GDM1 (cell line): ENCODE measurements at places on chromosomes 6 and 20.

- DNase-seq = no peak
Measured at GRCh38 chr6:17551383-17551958, 48.6 kb upstream of the FAM8A1 start.

DNA sequence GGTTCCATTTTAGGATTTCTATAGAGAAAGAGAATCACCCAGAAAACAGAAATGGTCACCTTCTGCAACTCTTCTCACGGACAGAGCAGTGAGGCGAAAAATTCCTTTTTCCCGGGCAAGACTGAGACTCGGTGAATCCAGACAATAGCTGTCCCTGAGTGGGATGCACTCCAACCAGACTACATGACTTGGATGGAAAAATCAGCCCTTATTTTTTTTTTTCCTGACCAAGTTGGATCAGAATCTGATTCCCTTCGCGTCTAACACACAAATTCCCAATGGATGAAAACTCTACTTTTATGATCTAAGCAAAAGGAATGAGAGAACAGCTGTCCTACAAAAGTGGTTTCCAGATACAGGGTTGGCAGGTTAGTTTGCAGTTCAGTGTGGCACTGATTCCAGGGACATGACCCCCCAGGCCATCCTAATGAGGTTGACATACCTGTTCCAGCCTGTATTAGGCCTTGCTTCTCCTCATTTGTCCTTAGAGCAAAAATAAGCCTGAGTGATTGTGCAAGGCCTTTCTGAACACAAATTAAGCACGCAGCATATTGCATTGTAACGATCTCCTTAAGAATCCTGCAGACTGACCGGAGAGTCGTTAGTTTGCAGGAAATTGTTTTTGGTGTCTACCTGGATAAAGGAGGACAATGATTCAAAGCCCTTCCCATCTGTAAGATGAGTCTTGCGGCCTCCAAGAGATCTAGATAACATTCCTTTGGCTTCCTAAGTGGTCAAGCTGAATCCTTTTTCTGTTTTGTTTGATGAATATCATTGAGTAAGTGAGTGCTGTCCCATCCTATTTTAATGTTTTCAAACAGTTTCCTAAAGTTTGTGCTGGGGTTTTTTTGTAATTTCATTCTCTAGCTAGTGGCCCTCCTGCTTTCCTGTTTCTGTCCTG lies 1.5 kb upstream of the NEDD9 start:
- no peak for DNase-seq

DNA sequence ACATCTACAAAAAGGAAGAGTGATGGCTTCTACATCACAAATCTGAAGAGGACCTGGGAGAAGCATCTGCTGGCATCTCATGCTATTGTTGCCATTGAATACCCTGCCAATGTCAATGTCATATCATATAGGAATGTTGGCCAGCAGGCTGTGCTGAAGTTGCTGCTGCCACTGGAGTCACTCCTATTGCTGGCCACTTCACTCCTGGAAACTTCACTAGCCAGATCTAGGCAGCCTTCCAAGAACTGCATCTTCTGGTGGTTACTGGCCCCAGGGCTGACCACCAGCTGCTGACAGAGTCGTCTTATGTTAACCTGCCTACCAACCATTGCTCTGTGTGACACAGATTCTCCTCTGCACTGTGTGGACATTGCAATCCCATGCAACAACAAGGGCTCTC lies 111.8 kb downstream of the PERP start:
- no peak for DNase-seq

- DNase-seq = no peak
Measured at GRCh38 chr6:33177552-33178446, 14.5 kb downstream of the COL11A2 start.

GRCh38 chr6:15171026-15171425 lies 74.8 kb upstream of the JARID2 start:
- no peak for DNase-seq

- DNase-seq = no peak
Measured at GRCh38 chr6:24140591-24140990, 14.6 kb downstream of the NRSN1 start.

- DNase-seq = no peak
Measured at GRCh38 chr6:156686301-156686994, 90.7 kb upstream of the ARID1B start.

DNA sequence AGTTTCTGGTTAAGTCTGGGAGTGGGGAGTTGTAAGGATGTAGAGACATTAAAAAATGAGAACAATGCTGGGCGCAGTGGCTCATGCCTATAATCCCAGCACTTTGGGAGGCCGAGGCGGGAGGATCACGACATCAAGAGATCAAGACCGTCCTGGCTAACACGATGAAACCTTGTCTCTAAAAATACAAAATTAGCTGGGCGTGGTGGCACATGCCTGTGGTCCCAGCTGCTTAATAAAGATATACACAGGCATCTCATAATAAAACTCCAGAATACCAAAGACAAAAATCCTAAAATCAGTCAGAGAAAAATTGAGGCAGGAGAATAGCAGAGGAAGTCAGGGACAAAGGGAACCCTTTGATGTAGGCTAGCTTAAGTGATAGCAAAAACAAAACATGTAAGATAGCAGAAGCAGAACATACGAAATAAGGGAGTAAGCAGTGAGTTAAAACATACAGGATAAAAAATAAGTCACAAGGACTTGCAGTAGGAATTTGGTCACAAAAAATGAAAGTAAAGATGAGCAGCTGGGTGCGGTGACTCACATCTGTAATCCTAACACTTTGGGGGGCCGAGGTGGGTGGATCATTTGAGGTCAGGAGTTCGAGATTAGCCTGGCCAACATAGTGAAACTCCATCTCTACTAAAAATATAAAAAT lies 23.6 kb downstream of the DDX43 start:
- DNase-seq = no peak

DNA sequence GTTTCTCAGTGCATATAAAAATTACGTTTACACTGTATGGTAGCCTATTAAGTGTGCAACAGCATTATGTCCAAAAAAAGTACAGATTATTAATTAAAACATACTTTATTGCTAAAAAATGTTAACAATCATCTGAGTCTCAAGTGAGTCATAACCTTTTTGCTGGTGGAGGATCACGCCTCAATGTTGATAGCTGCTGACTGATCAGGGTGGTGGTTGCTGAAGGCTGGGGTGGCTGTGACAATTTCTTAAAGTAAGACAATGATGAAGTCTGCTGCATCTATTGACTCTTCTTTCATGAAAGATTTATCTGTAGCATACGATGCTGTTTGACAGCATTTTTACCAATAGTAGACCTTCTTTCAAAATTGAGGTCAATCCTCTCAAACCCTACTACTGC lies 155.1 kb downstream of the BTBD9 start:
- DNase-seq = no peak

- DNase-seq = no peak
Measured at GRCh38 chr6:149782337-149782736, 32.8 kb downstream of the PCMT1 start.

DNA sequence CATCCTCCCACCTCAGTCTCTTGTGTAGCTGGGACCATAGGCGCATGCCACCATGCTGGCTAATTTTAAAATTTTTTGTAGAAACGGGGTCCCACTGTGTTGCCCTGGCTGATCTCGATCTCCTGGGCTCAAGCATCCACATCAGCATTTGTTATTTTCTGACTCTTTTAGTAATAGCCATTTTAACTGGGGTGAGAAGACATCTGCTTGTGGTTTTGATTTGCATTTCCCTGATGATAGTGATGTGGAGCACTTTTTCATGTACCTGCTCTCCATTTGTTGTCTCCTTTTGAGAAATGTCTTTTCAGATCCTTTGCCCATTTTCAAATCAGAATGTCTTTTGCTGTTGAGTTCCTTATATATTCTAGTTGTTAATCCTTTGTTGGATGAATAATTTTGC lies 22.2 kb upstream of the TULP4 start:
- no peak for DNase-seq

DNA sequence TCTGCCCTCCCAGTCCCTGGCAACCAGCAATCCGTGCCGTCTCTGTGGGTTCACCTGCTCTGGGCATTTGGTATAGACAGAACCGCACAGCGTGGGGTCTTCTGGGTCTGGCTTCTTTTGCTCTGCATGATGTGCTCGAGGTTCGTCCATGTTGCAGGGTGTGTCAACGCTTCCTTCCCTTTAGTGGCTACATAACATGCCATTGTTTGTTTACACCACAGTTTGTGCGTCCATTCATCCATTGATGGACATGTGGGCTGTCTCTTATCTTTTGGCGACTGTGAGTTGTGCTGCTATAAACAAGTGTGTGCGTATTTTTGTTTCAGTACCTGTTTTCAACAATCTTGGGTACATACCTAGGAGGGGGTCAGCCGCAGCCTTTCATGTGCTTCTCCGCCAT lies 149.5 kb upstream of the RPS6KA2 start:
- no peak for DNase-seq

DNA sequence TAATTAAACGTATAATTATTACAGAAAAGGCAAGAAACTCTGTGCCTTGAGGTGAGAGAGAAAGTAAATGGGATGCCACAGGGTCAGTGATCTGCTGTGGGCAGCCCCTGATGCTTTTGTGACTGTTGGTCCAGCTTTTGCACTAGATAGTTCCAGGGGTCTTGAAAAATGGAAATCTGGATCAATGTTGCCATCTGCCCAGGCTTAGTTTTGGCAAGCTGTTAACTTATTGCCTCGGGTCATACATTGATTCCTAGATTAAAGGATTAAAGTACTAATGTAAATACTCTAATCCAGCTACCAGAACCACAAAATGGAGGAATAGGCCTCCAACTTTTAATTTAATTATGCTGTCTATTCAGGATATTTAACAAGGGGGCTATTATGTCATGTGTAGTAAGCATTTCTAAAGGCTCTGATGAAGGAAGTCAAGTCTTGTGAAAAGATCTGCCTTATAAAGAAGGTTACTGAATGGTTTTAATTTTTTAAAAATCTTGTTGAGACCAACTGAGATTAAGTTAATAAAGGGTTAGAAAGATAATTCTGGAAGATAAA lies 376.0 kb upstream of the HS3ST5 start:
- no peak for DNase-seq

- DNase-seq = no peak
Measured at GRCh38 chr20:1429143-1429728, 36.4 kb upstream of the FKBP1A start.

DNA sequence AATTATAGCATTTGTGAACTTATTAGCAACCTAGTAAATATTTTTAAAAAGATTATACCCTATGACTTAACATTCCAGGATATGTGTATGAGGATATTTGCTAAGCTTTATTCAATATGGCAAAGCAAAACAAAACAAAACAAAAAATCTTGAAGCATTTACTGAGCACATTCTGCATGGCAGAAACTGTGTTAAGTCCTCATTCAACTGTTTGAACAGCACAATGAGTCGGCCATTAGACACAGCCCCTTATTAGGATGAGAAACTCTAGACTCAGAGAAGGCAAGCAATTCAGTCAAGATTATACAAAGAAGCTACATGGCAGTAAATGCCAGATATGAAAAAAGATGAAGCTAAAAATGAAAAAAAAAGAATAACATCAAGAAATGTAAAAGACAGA lies 70.1 kb upstream of the IYD start:
- DNase-seq = no peak

- DNase-seq = no peak
Measured at GRCh38 chr6:125485757-125486156, 184.0 kb upstream of the HDDC2 start.

GRCh38 chr6:138782243-138782642 lies 8.7 kb downstream of the CCDC28A start:
- DNase-seq = no peak

DNA sequence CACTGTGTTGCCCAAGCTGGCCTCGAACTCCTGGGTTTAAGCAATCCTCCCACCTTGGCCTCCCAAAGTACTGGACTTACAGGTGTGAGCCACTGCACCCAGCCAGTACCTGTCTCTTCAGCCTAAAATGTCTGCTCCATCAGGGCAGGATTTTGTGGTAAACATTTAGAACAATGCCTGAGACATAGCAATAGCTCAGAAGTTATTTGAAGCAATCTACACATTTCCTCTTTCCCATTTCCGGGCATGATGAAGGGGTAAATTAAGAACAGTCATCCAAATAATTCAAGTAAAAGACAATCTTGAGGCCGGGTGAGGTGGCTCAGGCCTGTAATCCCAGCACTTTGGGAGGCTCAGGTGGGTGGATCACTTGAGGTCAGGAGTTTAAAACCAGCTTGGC lies 69.0 kb upstream of the ZNF217 start:
- no peak for DNase-seq

GRCh38 chr6:133184798-133185372 lies 56.3 kb upstream of the EYA4 start:
- no peak for DNase-seq

GRCh38 chr6:3296537-3296936 lies 37.8 kb downstream of the PSMG4 start:
- no peak for DNase-seq

- DNase-seq = no peak
Measured at GRCh38 chr6:105892577-105893262, 193.4 kb upstream of the PRDM1 start.

DNA sequence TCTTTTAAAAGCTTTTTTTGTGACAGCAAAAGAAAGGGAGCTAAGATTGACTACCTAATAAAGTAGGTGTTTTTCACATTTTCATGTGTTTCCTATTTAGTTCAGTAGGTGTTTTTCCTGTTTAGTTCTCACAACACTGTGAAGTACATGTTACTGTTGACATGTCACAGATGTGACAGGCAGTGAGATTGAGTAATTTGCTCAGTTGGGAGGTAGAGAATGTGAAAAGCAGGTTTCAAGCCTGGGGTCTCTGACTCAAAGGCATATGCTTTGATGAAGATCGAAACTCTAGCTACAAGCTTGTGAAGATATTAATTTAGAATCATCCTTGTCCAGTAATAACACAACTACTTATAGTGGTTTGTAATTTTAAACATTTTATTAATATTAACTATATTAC lies 43.1 kb downstream of the SLX4IP start:
- no peak for DNase-seq

GRCh38 chr20:4151342-4151741 lies 136.0 kb upstream of the RNF24 start:
- DNase-seq = no peak

- no peak for DNase-seq
Measured at GRCh38 chr6:125899726-125900182, 56.8 kb upstream of the HINT3 start.

GRCh38 chr6:106316375-106316766 lies 9.2 kb downstream of the ATG5 start:
- DNase-seq = no peak

GRCh38 chr20:57928181-57928967 lies 218.6 kb upstream of the PMEPA1 start:
- no peak for DNase-seq

DNA sequence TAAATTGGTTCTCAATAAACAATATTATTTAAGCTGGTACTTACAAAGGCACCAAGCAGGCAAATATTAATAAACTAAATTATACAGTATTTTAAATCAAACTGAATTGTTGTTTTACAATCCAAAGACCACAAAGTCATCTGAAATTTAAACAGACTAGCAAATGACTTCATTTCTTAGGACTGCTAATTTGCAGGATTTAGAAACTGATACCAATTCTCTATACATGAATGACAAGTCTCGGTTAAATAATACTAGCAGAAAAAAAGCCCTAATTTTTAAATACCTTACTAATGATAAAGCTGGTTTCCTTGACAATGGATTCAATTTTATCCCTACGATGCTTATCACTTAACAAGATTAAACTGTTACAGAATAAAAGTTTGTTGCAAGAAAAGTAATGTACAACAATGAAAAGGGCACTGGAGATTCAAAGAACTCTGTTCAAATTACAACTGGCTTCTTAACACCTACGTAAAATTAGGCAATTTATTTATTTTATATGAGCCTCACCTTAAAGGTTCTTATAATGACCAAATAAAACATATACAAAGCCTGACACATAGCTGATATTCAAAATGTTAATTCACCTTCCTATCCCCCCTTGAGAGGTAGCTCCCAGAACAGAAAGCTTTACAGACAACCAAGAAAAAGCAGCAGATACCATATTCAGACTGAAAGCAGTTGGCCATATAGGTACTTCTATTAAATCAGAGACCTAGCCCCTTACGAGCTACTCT lies 33.1 kb downstream of the HBS1L start:
- no peak for DNase-seq
